ENCODE measurements at places on chromosomes 12 and 14. TPM values are rescaled to one million over a fixed set of nuclear protein-coding genes. Genes with fewer than 3 reads are reported as not detected.

Gene GLT1D1
- total RNA-seq = not detected

Gene WDHD1
- 8.7 TPM for total RNA-seq

Gene SLC38A1
- total RNA-seq = 93.5 TPM

Gene GPR84
- total RNA-seq = not detected

Gene SOCS2
- total RNA-seq = 31.1 TPM

Gene MYF6
- not detected for total RNA-seq

Gene PTGDR
- under 0.01 TPM for total RNA-seq

Gene PZP
- total RNA-seq = not detected

Gene ABCC9
- 10.7 TPM for total RNA-seq

Gene KRT8
- total RNA-seq = 13.4 TPM

Gene CCDC177
- total RNA-seq = under 0.01 TPM

Gene NTN4
- total RNA-seq = 47.8 TPM

Gene TTC9
- under 0.01 TPM for total RNA-seq

Gene PPM1H
- 0.92 TPM for total RNA-seq

Gene CAPZA3
- 0.14 TPM for total RNA-seq

Gene AQP6
- total RNA-seq = under 0.01 TPM

Gene BDKRB2
- 38.6 TPM for total RNA-seq

Gene KRT78
- total RNA-seq = not detected

Gene ACSS3
- 22.3 TPM for total RNA-seq

Gene TSFM
- total RNA-seq = 24.3 TPM

Gene ENDOU
- not detected for total RNA-seq

Gene RTL1
- not detected for total RNA-seq

Gene RD3L
- total RNA-seq = not detected

Measured in smooth muscle cell of bladder (primary cell).